ENCODE measurements at places on chromosomes 2 and 18.
A peak's percentile ranks its signal among the peaks of the same experiment; 100 is the strongest.

GRCh38 chr2:230956827-230957755 lies 32.0 kb upstream of the GPR55 start:
- no peak overlapping the region for H3K27ac ChIP-seq
- H3K4me1 ChIP-seq = 0 out of 2 replicates have a peak, but pooled peaks cover 6% of the 10 kb centered on the region
- H3K27me3 ChIP-seq = peaks cover 7% of the 10 kb centered on the region
- DNase-seq = no peak
- H3K4me3 ChIP-seq = peak overlapping the region; percentile 13
- H3K36me3 ChIP-seq = no peaks in the 10 kb centered on the region

- H3K36me3 ChIP-seq = no peaks in the 10 kb centered on the region
- H3K27ac ChIP-seq = no peak overlapping the region
- no peaks in the 10 kb centered on the region for H3K27me3 ChIP-seq
- no peak for DNase-seq
Measured at GRCh38 chr2:59080451-59081181, 839.5 kb upstream of the FANCL start.

- H3K36me3 ChIP-seq = no peaks in the 10 kb centered on the region
- H3K27me3 ChIP-seq = 0 out of 3 replicates have a peak, but pooled peaks cover 4% of the 10 kb centered on the region
- DNase-seq = no peak
Measured at GRCh38 chr2:40400336-40400953, 51.4 kb downstream of the SLC8A1 start.

GRCh38 chr2:126634273-126634861 lies 21.6 kb upstream of the GYPC start:
- H3K27me3 ChIP-seq = no peaks in the 10 kb centered on the region
- H3K27ac ChIP-seq = no peak overlapping the region
- H3K4me3 ChIP-seq = no peak overlapping the region
- H3K4me1 ChIP-seq = no peaks in the 10 kb centered on the region
- no peaks in the 10 kb centered on the region for H3K36me3 ChIP-seq
- DNase-seq = no peak

DNA sequence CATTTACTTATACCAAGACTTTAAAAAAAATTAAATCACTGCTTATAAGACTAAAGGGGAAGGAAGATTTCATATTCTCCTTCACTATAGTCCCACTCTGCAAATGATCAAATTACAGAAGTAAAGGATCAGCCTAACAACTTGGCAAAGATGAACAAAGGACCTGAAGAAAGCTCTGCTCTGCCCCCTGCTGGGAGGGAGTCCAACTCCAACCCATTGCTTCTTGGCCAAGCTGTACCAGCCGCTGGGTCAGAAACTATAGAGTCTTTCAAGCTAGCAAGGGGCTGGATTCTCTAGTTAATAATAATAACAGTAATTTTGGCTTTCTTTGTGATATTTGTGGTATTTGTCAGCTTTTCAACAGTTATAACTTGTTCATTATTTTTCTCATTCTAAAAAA lies 927.0 kb upstream of the CRIM1 start:
- peak; percentile 25 for DNase-seq
- no peak overlapping the region for H3K4me3 ChIP-seq
- no peak overlapping the region for H3K27ac ChIP-seq
- H3K36me3 ChIP-seq = no peaks in the 10 kb centered on the region

DNA sequence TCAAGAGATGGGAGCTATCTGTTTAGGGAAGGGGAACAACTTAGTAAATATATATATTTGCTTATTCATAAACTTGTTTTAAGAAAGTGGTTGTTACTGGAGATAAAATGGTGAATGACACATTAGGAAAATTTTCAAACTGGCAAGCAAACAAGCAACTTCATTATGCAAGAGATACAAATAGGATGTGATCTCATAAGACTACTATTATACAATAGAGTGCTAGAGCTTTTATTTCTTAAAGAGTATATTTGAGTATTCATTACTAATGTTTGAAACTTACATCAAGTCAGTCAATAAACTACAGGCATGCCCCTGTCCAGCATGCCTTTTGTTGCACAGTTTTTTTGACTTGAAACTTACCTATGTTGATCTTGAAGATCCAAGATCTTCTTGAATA lies 355.2 kb upstream of the KCNJ3 start:
- H3K27me3 ChIP-seq = no peaks in the 10 kb centered on the region
- no peaks in the 10 kb centered on the region for H3K4me1 ChIP-seq
- no peak for DNase-seq
- H3K27ac ChIP-seq = no peak overlapping the region
- no peaks in the 10 kb centered on the region for H3K36me3 ChIP-seq
- H3K4me3 ChIP-seq = no peak overlapping the region

Data from HepG2 (cell line).